ENCODE measurements at places on chromosomes 16 and 17. TPM values are rescaled to one million over a fixed set of nuclear protein-coding genes. Genes with fewer than 3 reads are reported as not detected.

KRTAP9-6 gene
- total RNA-seq, result not detected

KCNG4 gene
- total RNA-seq, result not detected

- no peak for DNase-seq
Measured at GRCh38 chr17:68843522-68843921, 111.7 kb downstream of the ABCA8 start.

DNA sequence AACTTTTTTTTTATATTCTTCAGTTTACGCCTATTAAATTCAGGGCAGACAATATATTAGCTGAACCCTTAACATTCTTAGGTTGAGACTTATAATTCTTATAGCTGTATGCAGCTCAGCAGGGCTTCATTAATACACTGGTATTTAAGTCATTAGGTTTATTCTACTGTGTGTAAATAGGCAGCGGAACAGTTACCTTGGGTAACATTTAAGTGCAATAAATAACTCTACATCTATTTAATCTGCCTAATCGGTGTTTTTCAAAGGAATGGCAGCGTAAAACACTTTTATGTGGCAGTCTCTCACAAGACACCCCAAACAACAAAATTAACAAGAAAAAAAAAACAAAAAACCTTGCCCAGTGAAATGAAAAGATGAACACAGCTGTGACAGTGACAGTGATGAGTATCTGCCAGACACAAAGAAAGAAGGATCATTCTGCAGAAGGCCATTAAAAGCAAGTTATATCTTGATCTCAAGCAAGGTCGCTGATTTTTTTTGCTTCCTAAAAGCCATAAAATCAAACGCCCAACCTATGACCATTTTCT, 32.6 kb downstream of the KCNJ2 start:
- DNase-seq, result no peak

DNA sequence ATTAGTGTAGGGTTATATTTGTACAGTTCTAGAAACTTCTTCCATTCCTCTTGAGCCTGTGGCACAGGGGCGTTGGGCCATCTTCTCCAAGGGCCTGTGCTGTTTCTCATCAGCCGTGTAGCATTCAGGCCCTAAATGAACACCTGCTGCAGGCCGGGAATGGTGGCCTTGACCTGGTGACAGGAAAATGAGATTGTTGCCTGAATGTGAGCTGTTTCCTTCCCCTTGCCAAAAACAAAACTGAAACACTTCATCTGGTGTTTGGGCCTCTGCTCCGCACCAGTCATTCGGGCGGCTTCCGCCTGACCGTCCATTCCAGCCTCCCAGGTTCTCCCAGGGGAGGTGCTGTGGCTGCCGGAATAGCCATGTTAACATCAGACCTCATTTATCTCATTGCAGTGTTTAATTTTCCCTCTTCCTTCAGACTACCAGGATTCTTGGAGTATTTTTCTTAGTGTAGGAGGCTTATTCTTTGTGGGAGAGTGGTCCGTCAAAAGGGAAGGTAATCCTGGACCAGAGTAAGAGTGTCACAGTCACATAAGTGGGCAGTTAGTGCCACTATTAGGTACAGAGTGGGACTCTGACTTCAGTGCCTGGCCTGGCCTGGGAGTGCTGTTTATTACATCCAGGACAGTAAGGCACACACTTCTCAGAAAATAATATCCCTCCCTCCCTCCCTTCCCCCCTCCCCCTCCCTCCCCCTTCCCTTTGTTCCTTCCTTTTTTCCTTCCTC, 61.9 kb downstream of the WWP2 start:
- peak; percentile 25 for DNase-seq

Measured in activated B cell treated with CpG ODN at 0.5 μM for 24 hours (primary cell).